GDM1 (cell line): ENCODE measurements at places on chromosomes 12 and 14.

GRCh38 chr14:61934385-61934784 is 172.2 kb downstream of the SNAPC1 start:
- no peak for DNase-seq

DNA sequence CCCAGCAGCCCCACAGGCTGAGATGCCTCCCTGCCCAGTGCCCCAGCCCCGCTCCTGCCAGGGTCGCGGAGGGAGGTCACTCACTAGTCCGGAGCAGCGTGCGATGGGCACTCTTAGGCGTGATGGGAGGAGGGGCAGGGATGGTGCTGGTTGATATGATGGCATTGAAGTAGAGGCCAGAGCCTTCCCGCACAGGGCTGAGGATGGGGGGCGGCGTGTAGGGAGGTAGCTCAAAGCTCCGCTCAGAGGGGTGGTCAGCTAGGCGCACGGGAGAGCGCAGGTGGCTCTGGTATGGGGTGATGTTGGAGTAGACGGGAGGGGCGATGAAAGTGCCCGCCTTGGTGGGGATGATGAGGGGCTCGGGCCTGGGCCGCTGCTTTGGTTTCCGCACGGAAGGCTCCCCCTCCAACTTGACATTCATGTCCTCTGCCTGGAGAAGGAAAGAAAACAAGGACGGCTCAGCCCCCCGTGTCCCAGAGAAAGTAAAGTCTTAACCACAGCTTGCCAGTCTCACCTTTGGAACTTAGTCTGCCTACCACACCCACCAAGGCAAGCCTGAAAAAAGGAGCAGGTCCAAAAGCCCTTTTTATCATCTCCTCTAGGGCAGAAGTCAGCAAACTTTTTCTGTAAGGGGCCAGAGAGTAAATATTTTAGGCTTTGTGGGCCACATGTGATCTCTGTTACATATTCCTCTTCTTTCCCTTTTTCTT is 15.5 kb upstream of the PNMA1 start:
- no peak for DNase-seq

DNA sequence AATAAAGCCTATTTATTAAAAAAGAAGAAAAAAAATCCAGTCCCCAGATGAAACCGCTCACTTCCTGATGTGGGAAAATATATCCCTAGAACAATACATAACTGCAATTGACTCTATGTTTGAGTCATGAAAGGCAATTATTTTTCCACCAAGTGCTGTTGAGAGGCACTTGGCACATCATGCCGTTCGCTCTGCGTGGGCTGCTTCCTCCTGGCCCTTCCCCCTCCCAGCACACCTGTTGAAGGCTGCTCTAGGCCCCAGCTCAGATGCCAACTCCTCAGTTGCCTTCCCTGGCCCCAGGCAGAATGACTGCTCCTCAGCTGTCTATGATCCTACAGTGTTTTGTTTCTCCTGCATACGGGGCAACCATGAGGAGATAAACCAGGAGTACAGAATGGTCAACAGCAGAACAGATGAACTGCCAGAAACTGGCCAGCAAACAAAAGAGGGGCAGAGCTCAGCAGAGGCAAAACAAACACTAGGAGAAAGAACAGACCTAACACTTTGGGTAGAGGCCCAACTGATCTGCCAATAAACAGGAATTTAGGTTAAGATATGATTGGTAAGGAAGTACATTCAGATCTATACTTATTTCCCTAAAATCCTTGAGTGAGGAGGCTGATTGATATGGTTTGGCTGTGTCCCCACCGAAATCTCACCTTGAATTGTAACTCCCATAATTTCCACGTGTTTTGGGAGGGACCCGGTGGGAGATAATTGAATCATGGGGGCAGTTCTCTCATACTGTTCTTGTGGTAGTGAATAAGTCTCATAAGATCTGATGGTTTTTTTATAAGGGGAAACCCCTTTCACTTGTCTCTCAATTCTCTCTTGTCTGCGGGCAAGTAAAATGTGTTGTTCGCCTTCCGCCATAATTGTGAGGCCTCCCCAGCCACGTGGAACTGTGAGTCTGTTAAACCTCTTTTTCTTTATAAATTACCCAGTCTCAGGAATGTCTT is 58.6 kb downstream of the SLC38A1 start:
- no peak for DNase-seq

GRCh38 chr12:14845350-14845750 is 2.0 kb upstream of the ART4 start:
- DNase-seq: peak; percentile 13

DNA sequence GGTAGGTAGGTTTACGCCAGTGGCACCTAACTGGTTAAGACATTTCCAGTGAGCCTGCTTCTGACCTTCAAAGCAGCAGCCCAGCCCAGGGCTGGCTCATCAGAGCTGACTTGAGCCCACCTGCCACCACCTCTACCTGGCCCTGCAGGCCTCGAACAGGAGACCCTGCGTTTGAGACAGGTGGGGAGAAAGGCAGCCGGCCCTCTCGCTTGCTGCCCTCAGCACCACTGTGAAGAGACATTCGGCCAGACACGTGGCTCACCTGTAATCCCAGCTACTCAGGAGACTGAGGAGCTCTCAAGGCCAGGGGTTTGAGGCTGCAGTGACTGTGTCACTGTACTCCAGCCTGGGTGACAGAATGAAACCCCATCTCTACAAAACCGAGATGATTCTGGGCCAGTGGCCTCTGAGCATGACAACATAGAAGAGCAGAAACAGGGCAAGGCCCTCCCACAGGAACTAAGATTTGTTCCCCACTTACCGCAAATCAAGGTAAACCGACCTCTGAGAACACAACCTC is 74.2 kb downstream of the TESC start:
- no peak for DNase-seq

DNA sequence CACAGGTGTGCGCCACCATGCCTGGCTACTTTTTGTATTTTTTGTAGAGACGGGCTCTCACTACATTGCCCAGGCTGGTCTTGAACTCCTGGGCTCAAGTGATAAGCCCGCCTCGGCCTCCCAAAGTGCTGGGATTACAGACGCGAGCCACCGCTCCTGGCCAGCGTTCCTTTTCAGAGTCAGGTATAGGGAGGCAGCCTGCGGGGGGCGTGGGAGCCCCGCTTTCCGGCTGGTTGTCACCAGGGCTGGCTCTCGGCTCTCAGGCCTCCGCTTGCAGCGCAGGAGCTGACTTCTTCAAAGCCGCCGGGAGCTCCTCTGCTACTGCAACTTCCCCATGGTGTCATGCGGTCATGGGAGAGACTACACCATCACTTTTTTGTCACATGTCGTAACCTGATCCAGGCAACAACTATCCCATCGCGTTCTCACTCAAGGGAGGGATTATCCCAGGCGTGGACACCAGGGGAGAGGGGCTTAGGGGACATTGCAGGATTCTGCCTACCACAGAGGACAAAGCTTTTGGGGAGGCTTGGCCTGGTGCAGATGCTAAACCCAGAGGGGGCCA is 129.4 kb downstream of the SCARB1 start:
- peak; percentile 78 for DNase-seq

DNA sequence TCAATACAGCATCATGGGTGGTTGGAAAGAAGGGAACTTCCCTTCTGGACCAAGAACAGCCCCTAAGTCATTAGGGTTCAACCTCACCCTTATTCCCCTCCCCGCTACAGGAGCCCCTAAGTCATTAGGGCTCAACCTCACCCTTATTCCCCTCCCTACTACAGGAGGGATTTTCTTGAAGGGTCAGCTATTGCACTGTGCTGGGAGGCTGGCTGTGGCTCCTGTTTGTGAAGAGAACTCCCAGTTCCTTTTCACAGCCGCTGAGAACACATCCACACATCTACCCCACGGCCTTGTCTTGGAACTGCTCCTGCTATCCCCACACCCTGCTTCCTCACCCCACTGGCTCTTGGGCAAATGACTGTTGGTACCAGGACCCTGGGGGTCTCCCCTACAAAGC is 44.9 kb downstream of the ERH start:
- DNase-seq: no peak

DNA sequence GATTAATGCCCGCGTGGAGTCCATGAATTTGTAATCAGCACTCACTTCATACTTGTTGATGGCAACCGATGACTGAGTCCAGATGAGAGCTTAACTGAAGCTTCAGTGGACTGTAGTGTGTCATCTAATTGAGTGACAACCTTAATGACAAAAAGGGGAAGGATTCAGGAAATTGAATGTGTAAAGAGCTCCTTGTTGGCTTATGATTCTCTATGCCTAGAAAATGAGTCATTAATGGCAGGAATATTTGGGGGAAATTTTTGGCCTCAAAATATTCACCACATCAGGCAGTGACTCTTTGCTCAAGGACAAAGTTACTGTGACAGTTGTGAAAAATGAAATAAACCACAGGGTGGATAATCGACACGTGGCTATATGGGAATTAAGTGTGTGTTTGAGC is 55.3 kb upstream of the STON2 start:
- no peak for DNase-seq

GRCh38 chr12:112479413-112479812 is 60.7 kb downstream of the PTPN11 start:
- no peak for DNase-seq

DNA sequence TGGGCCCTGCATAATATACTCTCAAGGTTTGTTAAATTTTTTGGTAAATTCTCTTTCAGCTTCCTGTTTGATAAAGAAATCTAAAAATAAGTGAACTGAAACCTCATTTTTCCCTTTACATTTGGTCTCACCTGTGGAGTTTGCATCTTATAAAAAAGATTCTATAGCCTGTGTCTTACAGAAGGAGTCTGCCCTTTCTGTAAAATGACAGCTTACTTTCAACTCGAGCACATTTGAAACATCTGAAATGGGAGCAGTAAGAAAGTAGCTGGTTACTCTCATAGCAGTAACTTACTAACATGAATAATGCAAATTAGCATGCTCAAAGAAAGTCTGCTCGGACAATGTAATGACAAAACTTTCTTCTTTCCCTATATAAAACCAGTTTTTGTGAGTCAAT is 155.8 kb downstream of the NELL2 start:
- no peak for DNase-seq

DNA sequence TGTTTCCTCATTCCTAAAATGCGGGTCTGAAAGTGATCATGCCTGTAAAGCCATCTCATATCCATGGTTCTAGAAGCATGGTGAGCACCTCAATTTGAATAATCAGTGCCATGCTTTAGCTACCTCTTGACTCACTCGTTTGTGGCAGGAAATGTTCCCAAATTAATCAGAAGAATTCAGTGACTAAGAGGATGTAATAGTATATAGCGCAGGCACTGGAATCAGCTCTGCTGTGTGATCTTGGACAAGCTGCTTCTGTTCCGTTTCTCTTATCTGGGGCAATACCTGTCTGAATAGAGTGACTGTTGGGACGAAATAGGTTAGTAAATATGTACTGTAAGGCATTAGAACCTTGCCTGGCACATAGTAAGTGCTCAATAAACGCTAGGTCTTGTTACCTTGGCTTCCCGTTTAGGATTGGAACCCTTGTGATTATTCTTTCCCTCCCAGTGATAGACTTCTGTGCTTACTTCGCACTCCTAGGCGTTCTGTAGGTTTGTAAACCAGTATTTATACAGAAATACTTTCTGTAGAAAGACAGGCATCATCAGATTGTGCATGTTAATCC is 820 bp upstream of the SMAGP start:
- DNase-seq: no peak

- no peak for DNase-seq
Observed at GRCh38 chr14:77579065-77579464, 37.4 kb downstream of the SPTLC2 start.

- DNase-seq: peak; percentile 37
Observed at GRCh38 chr14:89730687-89731086, 223.8 kb downstream of the EFCAB11 start.

GRCh38 chr14:31142455-31143087 is 65.0 kb downstream of the HECTD1 start:
- no peak for DNase-seq

DNA sequence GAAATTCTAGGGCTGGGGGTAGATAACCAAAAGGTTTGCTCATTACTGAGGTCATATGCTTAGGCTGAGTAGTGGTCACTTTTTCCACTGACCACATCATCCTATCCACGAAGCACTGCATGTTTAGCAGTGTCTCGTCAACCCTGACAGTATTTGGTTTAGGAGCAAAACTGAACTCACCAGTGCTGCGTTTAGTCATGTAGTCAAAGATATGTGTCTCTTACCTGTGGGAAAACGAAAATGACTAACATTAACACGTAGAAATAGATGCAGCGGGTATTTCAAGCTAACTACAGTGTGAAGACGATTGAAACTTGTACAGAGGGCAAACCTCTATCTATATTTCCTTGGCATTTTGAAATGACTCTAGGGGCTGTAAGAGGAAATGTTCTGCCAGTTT is 34.6 kb downstream of the MTHFD1 start:
- no peak for DNase-seq

GRCh38 chr14:103886304-103887169 is 39.2 kb upstream of the PPP1R13B start:
- DNase-seq: no peak

DNA sequence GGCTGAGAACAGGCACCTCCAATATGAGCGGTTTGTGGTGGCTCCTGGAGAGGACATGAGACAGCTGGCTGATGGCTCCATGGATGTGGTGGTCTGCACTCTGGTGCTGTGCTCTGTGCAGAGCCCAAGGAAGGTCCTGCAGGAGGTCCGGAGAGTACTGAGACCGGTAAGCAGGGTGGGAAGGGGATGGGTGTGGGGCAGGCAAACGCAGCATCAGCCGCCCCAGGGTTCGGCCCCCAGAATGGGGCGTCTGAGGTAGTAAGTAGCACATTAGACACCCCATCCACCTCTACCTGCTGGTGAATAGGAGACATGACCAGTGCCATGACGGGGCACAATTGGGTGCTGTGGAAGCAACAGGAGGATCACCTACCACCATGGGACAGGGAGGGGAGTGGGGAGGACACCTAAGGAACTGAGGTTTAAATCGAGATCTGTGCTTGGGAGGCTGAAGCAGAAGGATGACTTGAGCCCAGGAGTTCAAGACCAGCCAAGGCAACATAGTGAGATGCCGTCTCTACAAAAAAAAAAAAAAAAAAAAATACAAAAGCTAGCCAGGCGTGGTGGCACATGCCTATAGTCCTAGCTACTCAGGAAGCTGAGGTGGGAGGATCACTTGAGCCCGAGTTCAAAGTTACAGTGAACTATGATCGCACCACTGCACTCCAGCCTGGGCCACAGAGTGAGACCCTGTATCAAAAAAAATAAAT is 25.5 kb downstream of the ITGA7 start:
- no peak for DNase-seq

DNA sequence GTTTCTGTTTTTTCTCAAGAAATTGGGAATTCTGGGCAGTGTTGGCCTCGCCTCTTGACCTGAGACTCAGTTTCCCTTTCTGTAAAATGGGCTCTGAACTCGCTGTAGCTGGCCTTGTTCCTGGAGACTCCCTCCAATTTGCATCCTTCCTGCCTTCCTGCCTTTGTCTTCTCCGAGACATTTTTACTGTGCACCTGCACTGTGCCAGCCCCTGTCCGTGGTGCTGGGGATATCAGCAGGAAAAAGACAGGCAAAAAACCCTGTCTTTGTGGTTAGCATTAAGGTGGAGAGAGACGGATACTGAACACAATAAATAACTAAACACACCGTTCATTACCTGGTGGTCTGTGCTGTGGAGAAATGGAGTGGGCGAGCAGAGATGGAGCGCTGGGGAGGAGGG is 129.8 kb downstream of the AACS start:
- DNase-seq: no peak

- DNase-seq: no peak
Observed at GRCh38 chr14:20460458-20461224, 593 bp downstream of the PIP4P1 start.

- DNase-seq: no peak
Observed at GRCh38 chr12:120376009-120376408, 7.0 kb upstream of the MSI1 start.

GRCh38 chr14:101177301-101177971 is 273.9 kb upstream of the RTL1 start:
- DNase-seq: no peak
